Mesendoderm (in vitro differentiated cells): ENCODE measurements at places on chromosomes 6 and 20.

GRCh38 chr6:29759457-29759856, 36.2 kb downstream of the HLA-F start:
- DNase-seq = peak; percentile 90

- no peak for DNase-seq
Measured at GRCh38 chr6:7250812-7251211, 62.2 kb downstream of the SSR1 start.

DNA sequence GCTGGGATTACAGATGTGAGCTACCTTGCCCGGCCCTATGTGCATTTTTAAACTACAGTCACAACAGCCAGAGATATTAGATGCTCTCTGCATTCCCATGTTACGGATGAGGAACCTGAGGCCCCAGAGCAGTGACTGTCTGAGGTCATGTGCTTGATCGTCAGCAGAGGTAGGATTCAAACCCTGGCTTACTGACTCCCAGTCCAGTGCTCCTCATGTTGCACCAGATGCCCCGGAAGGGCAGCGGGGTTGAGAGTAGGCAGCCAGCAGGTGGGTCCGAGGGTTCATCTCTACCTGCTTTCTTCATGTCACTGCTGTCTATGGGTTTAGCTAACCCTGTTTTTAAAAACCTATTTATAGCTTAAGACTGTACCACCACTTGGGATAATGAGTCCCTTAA, 9.3 kb upstream of the ZNF335 start:
- DNase-seq = no peak

DNA sequence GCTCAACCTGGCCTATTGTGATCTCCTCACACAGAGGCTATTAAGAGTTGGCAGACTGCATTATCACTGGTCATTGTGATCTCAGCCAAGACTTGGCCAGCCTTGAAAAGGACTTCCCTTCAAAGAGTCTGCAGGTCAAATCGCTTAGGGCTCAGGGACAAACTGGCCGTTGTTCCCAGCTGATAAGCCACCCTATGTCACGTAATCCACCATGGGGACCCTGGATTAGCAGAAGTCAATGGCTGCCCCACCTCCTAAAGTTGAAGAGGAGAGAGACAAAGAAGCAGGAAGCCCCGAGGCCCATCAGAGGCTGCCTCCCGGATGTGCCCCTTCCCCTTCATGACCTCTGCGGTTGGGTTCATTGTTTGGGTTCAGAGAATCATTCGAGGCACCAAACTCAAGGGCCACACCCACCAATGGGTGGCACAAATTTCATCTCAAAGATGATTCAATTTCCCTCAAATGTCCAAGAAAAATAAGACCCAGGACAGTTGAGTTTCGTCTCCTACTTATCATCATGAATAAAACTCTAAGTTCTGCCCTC, 56.6 kb downstream of the BPIFB1 start:
- peak; percentile 56 for DNase-seq

- DNase-seq = peak; percentile 38
Measured at GRCh38 chr6:51854876-51855275, 232.5 kb downstream of the PKHD1 start.

DNA sequence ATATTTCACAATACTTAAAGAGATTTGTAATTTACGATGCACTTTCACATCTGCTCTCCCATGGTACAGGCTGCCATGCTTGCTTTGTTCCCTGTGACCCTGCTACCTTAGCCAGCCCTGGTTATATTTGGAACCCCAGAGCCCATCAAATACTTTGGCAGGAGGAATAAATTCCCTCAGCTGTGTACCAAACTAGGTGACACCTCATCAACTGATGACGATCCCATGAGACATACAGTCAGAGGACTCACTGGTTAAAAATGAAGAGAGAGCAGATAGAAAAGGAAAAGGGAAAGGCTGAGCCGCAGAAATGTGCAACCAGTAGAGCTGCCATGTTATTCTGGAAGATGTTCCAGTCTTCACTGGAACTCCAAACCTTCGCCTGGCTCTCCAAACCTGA, 120.0 kb downstream of the SIM1 start:
- no peak for DNase-seq

- peak; percentile 90 for DNase-seq
Measured at GRCh38 chr6:127515794-127516661, 3.1 kb downstream of the MTCL3 start.
